ENCODE measurements at places on chromosomes 4 and X.

- no peak for DNase-seq
These were observed 81.4 kb upstream of the STIM2 start for GRCh38 chr4:26779224-26779623.

- DNase-seq, result no peak
These were observed 136.2 kb upstream of the BMPR1B start for GRCh38 chr4:94621491-94622080.

DNA sequence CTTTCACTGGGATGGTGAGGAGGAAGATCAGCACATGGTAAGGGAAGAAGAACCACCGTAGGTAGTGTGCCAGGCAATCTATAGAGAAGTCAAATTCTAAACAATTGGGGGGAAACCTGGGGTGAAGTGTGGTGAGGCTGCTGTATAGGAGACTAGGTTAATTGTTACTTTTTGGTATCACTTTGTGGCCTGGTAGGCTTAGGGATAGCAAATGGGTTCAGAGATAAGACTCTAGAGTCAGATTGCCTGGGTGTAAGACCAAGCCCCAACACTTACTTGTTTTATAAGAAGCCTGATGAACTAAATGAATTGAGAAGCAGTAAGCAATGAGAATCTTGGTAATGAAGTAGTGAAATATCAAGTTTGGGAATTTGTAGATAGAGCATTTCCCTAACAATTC is 8.7 kb downstream of the SMAD1 start:
- no peak for DNase-seq

GRCh38 chr4:187188118-187188517 is 464.5 kb upstream of the FAT1 start:
- no peak for DNase-seq

DNA sequence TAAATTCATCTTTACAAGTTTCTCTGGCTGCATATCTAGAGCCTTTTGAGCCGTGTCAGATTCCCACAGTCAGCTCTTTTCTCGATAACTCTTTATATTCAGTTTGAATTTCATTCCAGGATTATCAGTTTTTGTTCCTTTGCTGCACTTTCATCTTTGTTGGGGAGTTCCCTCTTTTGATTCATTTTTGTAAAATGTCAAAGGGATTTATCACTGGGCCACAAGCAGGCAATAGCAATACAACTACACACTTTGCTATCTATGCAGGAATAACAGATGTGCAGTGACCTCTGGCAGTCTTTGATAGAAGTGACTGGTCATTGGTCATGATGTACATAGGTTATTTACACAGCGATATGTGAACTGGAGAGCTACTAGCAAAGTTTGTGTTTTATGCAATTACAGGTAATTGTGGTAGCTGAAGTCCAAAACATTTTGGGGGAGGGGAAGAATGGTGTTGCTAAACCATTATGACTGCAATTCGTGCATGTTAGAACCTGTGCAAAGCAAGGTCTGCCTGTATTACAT is 43.8 kb downstream of the HPGDS start:
- no peak for DNase-seq
